Thymus (tissue), 14 donors: ENCODE measurements at places on chromosomes 4 and X. TPM values are rescaled to one million over a fixed set of nuclear protein-coding genes. Genes with fewer than 3 reads are reported as not detected.

GRCh38 chr4:14152834-14153519 is 525.5 kb upstream of the BOD1L1 start:
- H3K4me3 ChIP-seq, result no peak overlapping the region
- no peaks in the 10 kb centered on the region for H3K27me3 ChIP-seq
- no peak for DNase-seq
- H3K27ac ChIP-seq, result no peak overlapping the region
- no peaks in the 10 kb centered on the region for H3K36me3 ChIP-seq
- no peaks in the 10 kb centered on the region for H3K4me1 ChIP-seq

Gene CXCL13
- 55.3 TPM for polyA plus RNA-seq

Gene SUPT20HL2
- not detected for polyA plus RNA-seq

DNA sequence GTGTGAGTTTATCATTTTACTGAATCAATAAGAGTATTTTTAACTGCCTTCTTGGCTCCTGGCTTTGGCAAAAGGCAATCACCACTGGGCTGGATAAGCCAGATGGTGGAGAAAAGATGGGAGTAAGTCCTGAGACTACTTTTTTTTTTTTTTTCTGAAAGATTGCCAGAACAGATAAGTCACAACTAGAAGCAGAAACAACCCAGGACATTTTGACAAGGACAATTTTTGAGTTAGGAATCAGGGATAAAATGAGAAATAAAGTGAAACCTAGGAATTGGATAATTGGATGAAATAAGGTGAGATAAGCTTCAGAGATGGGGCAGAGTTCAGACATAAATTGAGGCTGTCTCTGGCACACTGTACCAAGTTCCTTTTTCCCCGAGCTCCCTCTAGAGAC is 471.0 kb downstream of the KLHL13 start:
- no peak for DNase-seq
- no peak overlapping the region for H3K4me3 ChIP-seq
- H3K36me3 ChIP-seq, result no peaks in the 10 kb centered on the region
- no peaks in the 10 kb centered on the region for H3K4me1 ChIP-seq

Gene MAP9
- 2.8 TPM for polyA plus RNA-seq

DNA sequence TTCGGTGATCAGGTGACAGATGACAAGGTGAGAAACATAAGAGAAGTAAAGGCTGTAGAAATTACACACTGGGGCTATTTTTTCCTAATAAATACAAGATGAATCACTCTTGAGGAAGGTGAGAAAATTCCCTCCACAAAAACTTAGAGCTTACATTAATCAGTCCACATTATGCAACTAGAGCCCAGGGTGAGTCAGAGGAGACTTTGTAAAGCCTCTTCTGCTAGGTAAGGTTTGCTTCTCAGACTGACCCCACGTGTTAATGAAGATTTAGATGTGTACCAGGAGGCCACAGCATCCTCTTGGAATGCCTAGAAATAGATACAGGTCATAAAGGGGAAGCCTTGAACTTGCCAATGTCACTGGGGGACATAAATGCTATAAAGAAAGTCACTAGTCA is 396.0 kb upstream of the SMIM31 start:
- H3K27ac ChIP-seq, result no peak overlapping the region
- H3K4me1 ChIP-seq, result no peaks in the 10 kb centered on the region
- no peak for DNase-seq

DNA sequence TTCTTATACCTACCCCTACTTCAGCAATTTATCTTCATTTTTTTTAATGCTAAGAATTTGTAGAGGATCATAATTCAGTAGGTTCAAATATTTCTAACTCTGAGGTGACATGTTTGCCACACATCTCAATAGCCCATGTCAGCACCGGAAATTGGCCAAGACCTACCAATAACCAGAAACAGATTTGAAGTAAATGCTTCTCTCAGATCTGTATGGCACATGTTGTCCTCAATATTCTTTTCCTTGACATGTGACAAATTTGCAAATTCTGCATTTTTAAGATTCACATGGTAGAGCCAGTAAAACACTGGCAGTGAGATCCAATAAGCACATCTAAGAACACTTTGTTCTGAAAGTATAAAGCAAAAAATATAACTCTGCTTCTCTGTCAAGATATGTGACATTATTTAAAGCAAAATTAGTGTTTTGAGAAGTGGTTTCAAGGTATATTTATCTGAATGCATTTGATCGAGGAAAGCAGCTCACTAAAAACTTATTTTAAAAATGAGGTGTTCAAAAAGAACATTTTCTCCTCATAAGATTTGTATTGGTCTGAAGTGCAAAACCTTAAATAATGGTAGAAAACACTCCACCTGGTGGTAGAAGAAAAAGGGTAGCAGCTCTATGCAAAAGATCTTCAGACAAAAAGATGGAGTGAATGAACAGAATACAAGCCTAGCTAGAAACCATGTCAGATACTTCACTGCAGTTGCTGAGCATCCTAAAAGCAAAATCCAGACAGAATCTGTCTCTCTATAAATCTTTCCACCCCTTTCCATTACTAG is 513.8 kb upstream of the FAM241A start:
- no peak overlapping the region for H3K27ac ChIP-seq
- no peak overlapping the region for H3K4me3 ChIP-seq
- H3K4me1 ChIP-seq, result no peaks in the 10 kb centered on the region
- no peaks in the 10 kb centered on the region for H3K36me3 ChIP-seq
- H3K27me3 ChIP-seq, result no peaks in the 10 kb centered on the region

DNA sequence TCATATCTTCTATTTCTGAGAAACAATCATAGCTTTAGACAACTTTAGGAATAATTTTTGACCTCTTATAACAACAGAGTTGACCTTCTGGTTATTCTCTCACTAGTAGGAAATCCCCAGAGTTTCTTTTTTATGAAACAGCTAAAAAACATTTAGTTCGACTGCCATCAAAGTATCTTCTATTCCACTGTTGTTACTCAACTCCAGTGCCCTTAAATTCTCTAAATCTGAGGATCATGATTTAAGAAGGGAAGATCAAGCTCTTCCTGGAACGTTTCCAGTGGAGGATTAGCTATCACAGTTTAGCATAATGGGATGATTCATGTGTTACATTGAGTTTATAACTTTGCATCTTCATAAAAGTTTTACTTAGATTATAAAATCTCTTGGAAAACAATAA is 134.9 kb upstream of the VEGFC start:
- H3K4me3 ChIP-seq, result no peak overlapping the region
- no peaks in the 10 kb centered on the region for H3K4me1 ChIP-seq
- no peak for DNase-seq
- no peak overlapping the region for H3K27ac ChIP-seq
- H3K27me3 ChIP-seq, result no peaks in the 10 kb centered on the region

Gene TMEM150C
- polyA plus RNA-seq, result 18.2 TPM

DNA sequence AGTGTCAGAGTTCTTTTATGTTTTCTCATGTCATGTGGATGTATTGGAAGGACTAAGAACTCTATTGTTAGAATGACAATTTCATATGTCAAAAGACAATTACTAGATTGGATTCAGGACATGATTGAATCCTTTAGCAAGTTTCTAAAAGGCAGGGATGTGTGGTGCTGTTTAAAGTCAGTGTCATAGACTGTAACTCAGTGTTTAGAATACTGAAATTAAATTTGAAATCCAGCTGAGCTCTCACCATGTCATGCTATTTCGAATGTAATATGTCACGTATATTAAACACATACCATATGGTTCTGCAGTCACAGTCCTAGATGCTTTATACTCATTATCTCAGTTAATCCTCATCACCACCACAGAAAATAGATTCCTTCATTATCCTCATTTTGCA is 7.8 kb downstream of the GUCY1B1 start:
- H3K4me3 ChIP-seq, result no peak overlapping the region
- no peaks in the 10 kb centered on the region for H3K36me3 ChIP-seq
- H3K27me3 ChIP-seq, result no peaks in the 10 kb centered on the region
- H3K27ac ChIP-seq, result no peak overlapping the region

DNA sequence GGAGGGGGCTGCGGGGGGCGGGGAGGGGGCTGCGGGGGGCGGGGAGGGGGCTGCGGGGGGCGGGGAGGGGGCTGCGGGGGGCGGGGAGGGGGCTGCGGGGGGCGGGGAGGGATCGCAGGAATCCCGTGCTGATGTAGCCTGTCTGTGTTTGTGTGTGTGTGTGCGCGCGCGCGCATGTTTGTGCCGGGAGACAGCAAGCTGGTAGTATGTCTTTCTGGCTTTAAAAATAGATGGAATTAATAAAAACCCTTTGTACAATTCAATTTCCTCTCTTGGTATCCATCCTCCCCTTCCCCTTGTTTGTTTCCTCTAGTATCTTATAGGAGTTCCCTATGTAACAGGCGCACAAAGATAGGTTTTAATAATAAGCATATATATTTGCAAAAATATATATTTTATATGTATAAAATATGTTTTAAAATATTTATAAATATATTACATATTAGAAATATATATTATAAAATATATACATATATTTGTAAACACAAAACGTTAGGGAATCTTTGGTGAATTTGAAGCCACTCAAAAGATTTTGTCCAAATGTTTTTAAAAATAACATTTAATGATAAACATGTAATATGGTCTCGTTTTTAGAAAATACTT is 782 bp downstream of the ARHGAP24 start:
- peak overlapping the region; percentile 45 for H3K4me3 ChIP-seq
- peak; percentile 6 for DNase-seq
- H3K27ac ChIP-seq, result peak overlapping the region; percentile 86
- H3K4me1 ChIP-seq, result peaks cover 5% of the 10 kb centered on the region

DNA sequence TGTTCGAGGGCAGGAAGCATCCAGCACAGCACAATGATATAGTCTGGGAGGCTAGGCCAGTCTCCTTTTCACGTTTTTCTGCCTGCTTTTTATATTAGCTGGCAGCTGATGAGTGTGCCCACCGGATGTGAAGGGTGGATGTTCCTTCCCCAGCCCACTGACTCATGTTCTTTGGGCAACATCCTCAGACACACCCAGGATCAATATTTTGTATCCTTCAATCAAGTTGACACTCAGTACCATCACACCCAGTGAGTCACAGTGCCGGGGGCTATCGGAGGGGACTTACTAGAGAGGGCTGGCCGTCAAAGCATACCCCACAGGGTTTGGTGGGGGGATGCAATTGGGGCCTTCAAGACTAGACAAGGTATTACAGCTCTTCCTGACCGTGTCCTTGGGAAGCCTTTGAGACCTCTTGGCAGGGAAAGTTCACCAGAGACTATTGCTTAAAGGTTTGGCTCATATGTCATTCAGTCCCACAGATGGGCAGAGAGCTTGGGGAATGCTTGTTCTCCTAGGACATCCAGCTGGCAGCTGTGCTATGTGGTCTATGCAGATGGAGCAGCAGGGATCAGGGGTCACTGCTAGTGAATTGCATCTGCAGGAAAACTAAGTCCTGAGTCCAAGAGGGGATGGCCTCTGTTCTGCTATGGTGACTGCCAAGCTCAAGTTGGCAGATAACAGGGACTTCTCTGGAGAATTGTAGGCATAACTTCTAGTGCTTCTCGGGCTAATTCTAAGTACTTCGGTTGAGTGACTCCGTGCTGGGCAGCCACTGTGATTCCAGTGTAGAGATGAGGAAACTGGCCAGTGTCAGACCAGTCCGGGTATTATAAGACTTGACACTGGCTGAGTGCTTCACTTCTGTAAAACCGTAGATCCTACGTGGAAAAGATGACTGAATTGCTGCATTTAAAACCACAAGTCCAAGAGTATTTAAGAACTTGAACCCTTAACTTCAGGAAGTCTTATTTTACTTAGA is 12.9 kb upstream of the WDR1 start:
- no peak overlapping the region for H3K4me3 ChIP-seq
- DNase-seq, result no peak
- H3K27ac ChIP-seq, result no peak overlapping the region
- H3K27me3 ChIP-seq, result no peaks in the 10 kb centered on the region
- H3K4me1 ChIP-seq, result peaks cover 4% of the 10 kb centered on the region

GRCh38 chrX:6558979-6559378 is 24.1 kb upstream of the VCX3A start:
- H3K4me1 ChIP-seq, result no peaks in the 10 kb centered on the region
- H3K27ac ChIP-seq, result no peak overlapping the region
- no peaks in the 10 kb centered on the region for H3K36me3 ChIP-seq
- no peak for DNase-seq

Gene VEGFD
- 0.64 TPM for polyA plus RNA-seq

Gene GK2
- polyA plus RNA-seq, result not detected

DNA sequence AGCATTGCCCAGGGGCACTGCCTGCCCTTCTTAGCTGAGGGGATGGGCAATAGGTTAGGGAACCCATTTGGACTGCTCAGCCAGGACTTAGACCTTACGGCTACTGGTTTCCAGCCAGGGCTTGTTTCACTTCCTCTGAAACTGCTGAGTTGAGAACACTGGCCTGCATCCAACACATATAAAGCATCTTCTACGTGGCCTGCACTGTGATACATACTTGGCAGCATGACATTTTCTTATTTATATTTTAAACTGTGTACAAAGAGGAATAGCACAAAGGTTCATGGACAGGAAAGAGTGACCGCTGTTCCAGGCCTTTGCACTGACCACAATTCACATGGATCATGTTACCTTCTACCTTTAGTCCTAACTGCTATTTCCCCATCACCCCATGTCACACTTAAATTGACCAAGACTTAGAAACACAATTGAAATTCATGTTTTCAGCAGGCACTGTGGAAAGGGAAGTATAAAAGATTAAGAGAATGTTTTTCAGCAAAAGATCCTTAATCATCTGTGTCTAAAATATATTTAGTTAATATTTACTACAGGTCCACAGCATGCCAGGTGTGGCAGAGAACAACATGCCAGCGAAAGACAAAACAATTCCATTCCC is 43.7 kb downstream of the NLGN4X start:
- no peak for DNase-seq
- no peaks in the 10 kb centered on the region for H3K27me3 ChIP-seq
- H3K27ac ChIP-seq, result no peak overlapping the region
- peaks cover 3% of the 10 kb centered on the region for H3K36me3 ChIP-seq

DNA sequence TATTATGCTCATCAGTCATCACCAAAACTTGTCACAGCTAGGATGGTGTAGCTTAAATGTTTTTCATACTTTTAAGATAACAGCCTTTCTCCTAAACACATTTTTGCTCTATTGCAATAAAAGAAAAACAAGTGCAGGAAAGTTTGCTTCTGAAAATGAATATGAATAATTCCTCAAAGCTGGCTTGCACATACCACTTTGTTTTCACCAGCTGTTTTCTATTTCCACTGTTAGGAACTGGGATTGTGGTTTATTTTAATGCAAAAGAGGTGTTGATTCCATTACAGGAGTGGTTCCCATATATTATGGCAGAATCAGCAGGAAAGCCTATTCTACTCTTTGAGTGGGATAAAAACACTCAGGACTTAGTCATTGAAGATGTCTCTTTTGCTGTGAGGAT is 145.9 kb downstream of the PPA2 start:
- H3K4me1 ChIP-seq, result peaks cover 3% of the 10 kb centered on the region
- H3K27me3 ChIP-seq, result no peaks in the 10 kb centered on the region
- DNase-seq, result no peak
- H3K4me3 ChIP-seq, result no peak overlapping the region
- H3K36me3 ChIP-seq, result no peaks in the 10 kb centered on the region
- H3K27ac ChIP-seq, result no peak overlapping the region

Gene CXCL1
- polyA plus RNA-seq, result 37.7 TPM

Gene CSAG3
- polyA plus RNA-seq, result 1.3 TPM

Gene CYBB
- polyA plus RNA-seq, result 7.6 TPM

- H3K4me1 ChIP-seq, result no peaks in the 10 kb centered on the region
- H3K36me3 ChIP-seq, result no peaks in the 10 kb centered on the region
- no peaks in the 10 kb centered on the region for H3K27me3 ChIP-seq
- no peak for DNase-seq
- H3K27ac ChIP-seq, result no peak overlapping the region
These were observed 19.2 kb upstream of the PDLIM3 start for GRCh38 chr4:185554365-185555126.

- no peak overlapping the region for H3K4me3 ChIP-seq
- no peaks in the 10 kb centered on the region for H3K4me1 ChIP-seq
- no peak for DNase-seq
- H3K36me3 ChIP-seq, result no peaks in the 10 kb centered on the region
- H3K27ac ChIP-seq, result no peak overlapping the region
- H3K27me3 ChIP-seq, result no peaks in the 10 kb centered on the region
These were observed 252.0 kb upstream of the SLC7A11 start for GRCh38 chr4:138494116-138494515.

- H3K27me3 ChIP-seq, result no peaks in the 10 kb centered on the region
- H3K4me1 ChIP-seq, result no peaks in the 10 kb centered on the region
- no peaks in the 10 kb centered on the region for H3K36me3 ChIP-seq
These were observed at the start of gene GLOD5 for GRCh38 chrX:48761674-48762471. Gene GLOD5 (plus strand): TSS chrX:48761747. CDS start chrX:48761791, 44 bp downstream.
